ENCODE measurements at places on chromosomes 6 and 20.

DNA sequence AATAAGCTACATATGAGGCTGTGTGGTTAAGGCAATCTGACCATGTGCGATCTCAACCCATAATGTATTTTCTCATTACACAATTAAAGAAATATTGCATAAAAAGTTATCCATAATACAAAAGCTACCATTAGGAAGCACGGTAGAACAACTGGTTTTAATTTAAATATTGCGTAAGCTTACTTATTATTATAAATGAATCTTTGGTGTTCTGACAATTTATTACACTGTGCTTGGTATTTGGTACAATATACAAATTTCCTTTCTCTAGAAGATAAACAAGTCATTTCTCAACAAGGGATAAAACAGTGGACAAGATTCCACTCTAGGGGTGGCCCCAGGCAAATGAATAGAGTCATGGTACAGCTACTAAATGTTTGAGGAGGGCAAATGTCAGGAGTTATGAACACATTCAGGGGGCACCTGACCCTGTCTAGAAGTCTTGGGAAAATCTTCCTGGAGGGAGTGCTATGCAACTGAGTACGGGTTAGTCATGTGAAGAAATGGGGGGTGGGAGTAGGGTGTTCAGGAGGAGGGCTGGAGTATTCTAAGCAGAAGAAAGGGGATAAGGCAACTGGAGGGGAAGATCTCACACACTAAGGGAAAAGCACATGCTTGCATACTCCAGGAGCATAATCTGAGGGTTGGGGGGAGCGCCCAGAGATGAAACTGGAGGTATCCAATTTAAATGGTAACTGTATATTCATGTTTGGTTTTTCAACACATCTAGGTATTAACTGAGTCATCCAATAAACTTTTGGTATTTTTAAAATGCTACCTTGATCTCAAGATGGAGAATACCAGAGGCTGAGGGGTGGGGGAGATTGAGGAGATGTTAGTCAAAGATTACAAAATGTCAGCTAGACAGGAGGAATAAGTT lies 296.9 kb upstream of the SGK1 start:
- DNase-seq, result no peak

DNA sequence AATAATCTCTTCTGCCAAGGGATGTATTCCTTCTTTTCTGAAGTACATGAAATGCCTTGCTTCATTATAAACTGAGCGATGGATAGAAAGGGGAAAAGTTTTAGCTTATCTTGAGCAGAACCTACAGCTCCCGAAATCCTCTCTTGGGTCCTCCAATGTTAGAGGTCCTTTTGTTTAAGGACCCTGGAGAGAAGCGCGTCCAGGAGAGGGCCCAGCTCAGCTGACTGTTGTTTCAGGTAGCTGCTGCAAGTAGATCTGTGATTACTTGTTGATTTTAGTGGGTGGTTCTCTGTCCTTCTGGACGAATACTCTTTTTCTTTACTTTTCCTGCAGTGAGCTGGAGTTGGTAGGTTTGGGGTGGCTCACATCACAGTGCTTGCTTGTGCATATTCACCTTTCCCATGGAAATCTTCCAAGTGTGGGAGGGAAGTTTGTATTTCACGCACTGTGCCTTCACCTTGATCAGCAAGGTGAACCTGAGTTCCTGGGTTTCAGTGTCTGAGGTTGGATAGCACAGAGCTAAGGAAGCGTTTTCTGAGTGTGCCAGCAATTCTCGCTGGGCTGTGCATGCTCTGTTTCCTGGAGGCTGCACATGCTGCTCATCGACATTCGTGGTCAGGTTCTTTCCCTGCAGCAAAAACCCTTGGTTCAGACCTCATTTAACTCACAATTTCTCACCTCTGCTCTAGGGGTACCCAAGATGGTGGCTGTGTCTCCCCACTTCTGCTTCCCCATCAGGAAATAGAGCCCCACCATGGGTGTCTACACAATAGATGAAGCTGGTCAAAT lies 176.3 kb downstream of the JARID2 start:
- no peak for DNase-seq

DNA sequence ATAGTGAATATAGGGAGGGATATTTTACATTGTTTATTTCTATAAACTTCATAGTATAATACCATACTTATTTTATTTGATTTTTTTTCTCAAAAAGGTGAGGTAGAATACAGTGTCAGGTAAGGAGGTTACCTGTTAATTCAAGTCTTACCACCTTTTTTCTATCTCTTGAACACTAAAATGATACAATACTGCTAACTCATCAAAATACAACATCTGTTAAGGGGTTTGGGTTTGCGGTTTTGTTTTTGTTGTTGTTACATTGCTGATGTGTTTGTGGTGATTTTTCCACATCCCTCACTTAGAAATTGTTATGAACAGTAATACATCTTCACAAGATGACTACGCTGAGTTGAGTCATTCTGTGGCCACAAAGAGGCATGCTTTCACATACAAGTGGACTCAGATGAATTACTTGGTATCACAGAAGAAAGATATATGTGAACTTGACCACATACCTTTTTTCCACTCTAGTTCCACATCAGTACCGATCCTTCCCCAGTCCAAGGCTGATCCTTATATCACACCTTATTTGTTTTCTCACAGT lies 139.4 kb upstream of the ID4 start:
- DNase-seq, result no peak

- DNase-seq, result no peak
These were observed 46.6 kb downstream of the ZMYND8 start for GRCh38 chr20:47309806-47310426.

DNA sequence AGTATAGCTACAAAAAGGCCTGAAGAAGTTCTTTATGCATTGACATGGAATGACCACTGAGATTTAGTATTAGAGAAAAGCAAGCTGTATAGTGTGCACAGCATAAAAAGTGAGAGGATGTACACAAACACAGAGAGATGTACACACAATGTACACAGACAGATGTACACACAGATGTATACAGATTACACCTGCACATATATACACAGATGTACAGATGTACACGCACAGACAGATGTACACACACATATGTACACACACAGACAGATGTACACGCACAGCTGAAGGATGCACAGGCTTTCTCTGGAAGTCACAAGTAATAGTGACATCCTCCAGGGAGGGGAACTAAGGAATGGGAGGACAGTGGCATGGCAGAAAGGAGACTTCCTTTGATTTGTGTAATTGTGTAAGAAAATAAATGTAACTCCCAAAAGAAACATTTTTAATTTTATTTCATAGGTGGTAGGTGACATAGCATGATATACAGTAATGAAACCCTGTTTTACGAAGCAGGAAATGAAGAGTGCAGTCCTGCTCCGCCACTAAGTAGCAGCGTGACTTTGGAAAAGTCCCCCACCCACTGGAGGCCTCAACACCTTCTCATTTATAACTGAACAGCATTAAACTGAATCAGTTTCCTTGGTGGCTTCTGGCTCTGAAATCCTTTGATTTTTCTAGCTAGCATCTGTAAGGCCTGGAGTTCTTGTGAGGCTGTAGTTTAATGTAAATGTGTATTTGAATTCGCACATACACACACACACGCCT lies 14.1 kb downstream of the NFATC2 start:
- DNase-seq, result no peak

DNA sequence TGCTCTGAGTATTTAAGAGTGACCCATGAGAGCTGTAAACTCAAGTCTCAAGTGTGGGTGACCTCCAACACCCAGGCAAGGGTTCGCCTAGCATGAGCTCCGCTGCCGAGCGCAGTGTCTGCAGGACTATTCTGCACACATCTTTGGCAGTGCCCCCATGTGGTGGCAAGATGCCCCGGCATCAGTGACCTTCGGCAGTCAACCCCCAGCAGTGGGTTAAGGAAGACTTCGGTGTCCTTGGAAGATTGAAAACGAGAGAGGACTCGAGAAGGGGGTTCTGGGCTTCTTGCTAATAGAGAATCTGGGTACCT lies 43.1 kb downstream of the RBM38 start:
- no peak for DNase-seq

DNA sequence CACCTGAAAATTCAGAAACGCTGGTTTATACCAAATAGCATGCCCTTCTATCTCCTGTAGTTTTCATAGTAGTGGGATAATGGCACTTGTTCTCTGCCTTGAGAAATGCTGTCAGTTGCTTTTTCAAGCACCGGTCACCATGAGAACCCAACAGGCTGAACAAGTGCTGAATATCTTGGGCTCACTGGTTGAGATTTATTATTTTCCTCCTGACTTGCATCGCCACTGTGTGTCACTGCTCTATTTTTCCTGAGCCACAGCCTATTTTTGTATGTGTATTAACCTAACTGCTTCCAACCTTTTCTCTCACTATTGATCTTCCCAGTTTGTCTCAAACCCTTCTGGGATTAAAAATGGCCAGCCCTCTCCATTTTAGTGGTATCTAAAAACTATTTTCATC lies 71.9 kb downstream of the OPN5 start:
- DNase-seq, result no peak

DNA sequence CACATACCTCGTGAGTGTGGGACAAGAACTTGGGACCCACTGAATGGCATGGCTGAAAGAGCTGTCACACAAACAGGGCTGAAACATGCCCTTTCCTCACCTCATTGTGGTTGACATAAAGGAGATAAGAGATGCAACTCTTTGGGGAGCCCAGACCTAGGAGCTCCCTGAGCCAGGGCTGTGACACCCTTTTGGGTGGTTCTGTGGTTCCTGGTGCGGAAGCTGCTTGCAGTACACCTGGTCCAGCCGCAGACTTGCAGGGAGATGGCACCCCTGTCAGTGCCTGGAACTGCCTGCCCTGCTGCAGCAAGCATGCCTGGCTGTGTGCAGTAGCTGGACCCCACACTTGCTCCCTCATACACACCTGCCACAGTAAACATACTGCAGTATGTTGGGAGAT lies 31.3 kb downstream of the OR2J2 start:
- no peak for DNase-seq

DNA sequence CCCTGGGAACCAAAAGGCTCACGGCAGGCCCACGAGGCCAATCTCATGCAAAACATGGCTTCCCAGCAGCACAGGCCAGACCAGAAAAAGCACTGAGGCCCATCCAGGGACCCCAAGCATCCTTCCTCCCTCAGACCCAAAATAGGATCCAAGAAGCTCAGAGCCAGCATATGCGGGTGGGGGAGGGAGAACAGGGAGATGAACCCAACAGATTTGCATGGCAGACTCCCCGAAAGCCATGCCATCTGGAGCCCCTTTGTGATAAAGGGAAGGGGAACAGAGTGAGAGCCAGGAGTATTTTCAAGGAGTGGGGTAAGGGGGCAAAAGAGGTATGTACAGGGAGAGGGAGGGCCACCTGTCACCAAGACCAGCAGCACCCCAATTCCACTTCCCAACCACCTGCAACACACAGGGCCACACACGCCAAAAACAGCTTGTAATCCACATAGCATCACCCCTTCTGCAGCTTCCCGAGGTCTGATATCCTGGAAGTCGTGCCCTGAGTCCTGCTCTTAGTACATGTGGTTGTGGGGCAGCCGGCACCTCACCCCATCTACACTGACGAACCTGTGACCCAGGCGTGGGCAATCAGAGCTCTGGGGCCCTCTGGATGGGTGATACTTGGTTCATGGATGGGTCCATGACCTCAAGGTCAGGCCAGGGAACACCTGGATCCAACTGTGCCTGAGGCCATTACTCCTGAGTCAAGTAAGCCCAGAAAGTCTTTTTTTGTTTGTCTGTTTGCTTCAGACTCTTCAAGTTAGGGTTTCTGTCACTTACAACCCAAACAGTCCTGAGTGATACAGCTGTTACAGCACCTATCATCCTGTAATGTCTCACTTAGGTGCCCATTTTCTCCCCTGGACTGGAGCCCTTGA lies 24.4 kb downstream of the PREX1 start:
- DNase-seq, result no peak

- DNase-seq, result no peak
These were observed 20.2 kb downstream of the SF3B5 start for GRCh38 chr6:144075187-144075586.

DNA sequence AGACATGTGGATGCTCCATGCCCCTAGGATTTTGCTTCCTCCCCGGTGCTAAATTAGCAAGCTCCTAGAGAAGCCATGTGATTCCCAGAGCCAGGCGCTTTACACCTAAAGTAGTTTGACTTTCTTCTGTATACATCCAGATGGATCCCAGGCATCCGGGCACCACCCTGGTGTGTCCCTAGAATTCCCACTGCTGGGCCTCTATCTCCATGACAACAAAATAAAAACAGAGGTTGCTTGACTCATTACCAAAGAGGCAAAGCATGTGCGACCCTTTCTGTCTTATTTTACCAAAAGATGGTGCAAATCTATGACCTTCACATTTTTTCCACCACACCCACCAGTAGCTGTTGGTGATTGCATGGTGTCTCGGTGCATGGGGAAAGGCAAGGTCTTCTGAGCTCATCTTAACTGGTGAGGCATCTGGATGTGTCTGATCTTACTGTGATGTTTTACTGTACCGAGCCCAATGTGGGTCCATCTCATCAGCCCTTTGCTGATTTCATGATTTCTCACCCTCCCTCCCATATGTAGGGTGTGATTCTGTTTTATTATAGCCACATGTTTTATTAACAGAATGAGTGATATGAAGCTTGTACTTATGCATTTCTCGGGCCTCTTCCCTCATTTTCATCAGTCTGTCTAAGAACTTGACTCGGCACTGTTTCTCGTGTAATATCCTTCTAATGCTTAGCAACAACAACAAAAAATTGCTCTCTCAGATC lies 27.4 kb upstream of the VAPB start:
- no peak for DNase-seq

- no peak for DNase-seq
These were observed 18.8 kb downstream of the OR2A4 start for GRCh38 chr6:131682442-131682841.

- no peak for DNase-seq
These were observed 6.0 kb upstream of the PRL start for GRCh38 chr6:22302838-22303237.

- DNase-seq, result no peak
These were observed 38.5 kb upstream of the NAA20 start for GRCh38 chr20:19978511-19979210.

DNA sequence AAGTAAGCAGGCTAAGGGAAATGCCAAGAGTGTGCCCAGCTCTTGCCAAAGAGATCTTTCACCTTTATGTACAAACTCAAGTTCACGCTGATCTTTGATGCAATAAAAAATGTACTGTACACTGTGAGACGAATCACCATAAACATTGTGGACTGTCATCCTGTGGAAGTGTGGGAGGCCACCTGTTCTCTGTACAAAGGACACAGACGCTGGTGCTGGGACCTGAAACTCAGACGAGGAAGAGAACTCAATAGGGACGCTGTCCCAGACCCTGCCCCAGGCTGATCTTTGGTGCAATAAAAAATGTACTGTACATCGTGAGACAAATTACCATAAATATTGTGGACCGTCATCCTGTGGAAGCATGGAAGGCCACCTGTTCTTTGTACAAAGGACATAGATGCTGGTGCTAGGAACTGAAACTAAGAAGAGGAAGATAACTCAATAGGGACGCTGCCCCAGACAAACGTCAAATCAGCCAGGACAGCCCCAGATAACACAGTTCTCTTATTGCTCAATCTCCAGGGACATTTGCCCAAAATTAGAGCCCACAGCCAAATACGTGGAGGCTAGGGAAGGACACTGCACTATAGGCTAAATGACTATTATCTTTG lies 312.7 kb upstream of the SGK1 start:
- no peak for DNase-seq

- DNase-seq, result no peak
These were observed 337.8 kb downstream of the THBS2 start for GRCh38 chr6:168915855-168916254.

GRCh38 chr20:48336597-48336996 lies 491.2 kb downstream of the PREX1 start:
- DNase-seq, result no peak
